ENCODE measurements at places on chromosomes 16 and 17.

GRCh38 chr17:1039123-1039507 is 42.2 kb downstream of the TIMM22 start:
- H3K27ac ChIP-seq, result no peak overlapping the region
- H3K36me3 ChIP-seq, result peaks cover 6% of the 10 kb centered on the region
- H3K4me1 ChIP-seq, result no peaks in the 10 kb centered on the region

DNA sequence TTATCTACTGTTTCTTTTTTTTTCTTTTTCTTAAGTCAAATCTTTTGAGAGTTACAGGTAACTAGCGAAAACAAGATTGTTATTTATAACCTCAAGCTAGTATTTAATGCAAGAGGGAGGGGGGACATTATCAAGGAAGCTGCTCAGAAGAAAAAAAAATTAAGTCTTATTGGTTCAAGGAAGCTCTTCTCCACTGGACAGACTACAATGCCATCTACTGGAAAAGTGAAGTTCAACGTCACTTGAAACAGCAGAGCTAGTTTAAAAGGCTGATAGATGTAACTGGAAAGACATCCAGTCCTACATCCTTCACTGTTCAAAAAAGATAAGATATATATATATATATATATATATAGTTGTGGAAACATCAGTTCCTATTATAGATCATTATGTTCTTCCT is 418.0 kb upstream of the PSMD7 start:
- H3K4me1 ChIP-seq, result no peaks in the 10 kb centered on the region
- H3K4me3 ChIP-seq, result no peak overlapping the region
- H3K27me3 ChIP-seq, result peaks cover 3% of the 10 kb centered on the region
- no peaks in the 10 kb centered on the region for H3K36me3 ChIP-seq
- H3K27ac ChIP-seq, result no peak overlapping the region
- DNase-seq, result no peak

DNA sequence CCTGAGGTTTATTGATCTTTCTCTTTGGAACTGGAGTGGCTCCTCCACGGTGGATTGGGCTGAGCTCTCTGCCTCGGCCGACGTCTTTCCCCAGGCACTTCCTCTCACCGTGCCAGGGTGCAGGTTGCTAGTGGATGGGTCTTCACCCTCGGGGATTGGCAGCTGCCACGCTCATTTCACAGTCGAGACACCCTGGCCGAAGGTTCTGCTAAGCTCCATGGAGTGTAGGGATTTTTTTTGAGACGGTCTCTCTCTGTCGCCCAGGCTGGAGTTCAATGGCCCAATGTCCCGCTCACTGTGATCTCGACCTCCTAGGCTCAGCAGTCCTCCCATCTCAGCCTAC is 280.8 kb downstream of the SEC14L1 start:
- H3K36me3 ChIP-seq, result peaks cover 3% of the 10 kb centered on the region
- no peak for DNase-seq
- peaks cover 54% of the 10 kb centered on the region for H3K4me1 ChIP-seq
- peak overlapping the region; percentile 50 for H3K4me3 ChIP-seq

GRCh38 chr17:7435676-7436555 is 681 bp downstream of the TMEM102 start:
- peak overlapping the region; percentile 94 for H3K4me3 ChIP-seq
- H3K36me3 ChIP-seq, result peaks cover 21% of the 10 kb centered on the region
- H3K27me3 ChIP-seq, result peaks cover 19% of the 10 kb centered on the region
- peak; percentile 78 for DNase-seq
- peak overlapping the region; percentile 97 for H3K27ac ChIP-seq
- H3K4me1 ChIP-seq, result peaks cover 30% of the 10 kb centered on the region

- H3K4me1 ChIP-seq, result peaks cover 12% of the 10 kb centered on the region
- peak; percentile 13 for DNase-seq
- H3K27ac ChIP-seq, result no peak overlapping the region
- H3K27me3 ChIP-seq, result peaks cover 12% of the 10 kb centered on the region
These were observed 1.2 kb downstream of the ASGR1 start for GRCh38 chr17:7177954-7178477.

DNA sequence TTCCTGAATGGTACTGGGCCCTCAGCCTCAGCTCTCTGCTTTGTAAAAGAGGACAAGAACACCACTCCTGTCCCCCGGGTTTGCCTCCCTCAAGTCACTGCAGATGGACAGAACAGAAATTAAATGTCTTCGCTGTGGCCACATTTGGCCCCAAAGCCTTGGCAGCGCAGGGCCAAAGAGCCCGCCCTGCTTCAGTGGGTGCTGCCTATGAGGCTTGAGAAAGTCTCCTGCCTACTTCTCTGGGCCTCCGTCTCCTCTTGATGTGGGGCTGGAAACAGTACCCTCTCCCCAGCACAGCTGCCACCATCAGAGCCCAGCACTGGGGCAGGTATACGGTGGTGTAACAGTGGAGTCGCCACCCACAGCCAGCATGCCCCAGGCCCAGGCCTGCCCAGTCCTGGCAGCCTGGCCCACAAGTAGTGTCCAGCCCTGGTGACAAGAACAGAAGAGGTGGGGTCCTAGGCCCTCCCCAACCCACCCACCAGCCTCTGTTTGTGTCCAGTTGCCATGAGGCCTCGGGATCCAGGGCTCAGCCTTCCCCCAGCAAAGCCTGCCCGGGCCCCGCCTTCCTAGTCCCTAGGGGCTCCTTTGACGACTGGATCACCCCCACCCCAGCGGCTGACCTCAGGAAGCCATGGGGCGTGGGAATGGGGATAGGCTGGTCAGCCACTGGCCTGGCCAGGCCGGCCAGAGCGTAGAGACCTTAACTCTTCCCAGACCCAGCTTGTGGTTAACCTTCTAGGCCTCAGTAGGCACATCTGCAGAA is 3.9 kb upstream of the TPPP3 start:
- H3K4me3 ChIP-seq, result no peak overlapping the region
- no peak for DNase-seq
- peaks cover 30% of the 10 kb centered on the region for H3K27me3 ChIP-seq
- peaks cover 4% of the 10 kb centered on the region for H3K4me1 ChIP-seq
- no peaks in the 10 kb centered on the region for H3K36me3 ChIP-seq

Measured in activated CD8-positive, alpha-beta T cell treated with anti-CD3 and anti-CD28 coated beads for 36 hours (primary cell).